ENCODE measurements at places on chromosomes 1 and 21.

- no peak for DNase-seq
Observed at GRCh38 chr1:174946031-174946430, 53.7 kb upstream of the CACYBP start.

DNA sequence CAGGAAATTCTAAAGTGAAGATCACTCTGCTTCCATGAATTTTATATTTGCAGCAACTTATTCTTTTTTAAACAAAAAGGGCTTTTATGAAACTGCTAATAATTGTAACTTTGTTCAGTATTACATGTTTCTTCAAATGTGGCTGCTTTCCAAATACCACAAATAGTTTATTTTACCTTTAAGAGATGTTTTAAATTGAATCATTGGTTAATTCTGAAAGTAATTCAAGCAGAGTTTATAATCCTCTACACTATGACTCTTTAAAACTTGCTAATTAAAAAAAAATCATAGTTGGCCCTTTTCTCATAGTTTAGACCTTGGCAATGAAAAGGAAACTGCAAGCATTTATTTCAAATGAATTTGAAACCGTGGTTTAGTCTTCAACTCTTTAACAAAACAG lies 59.6 kb downstream of the SDCCAG8 start:
- no peak for DNase-seq

- DNase-seq: no peak
Observed at GRCh38 chr1:103333141-103333540, 192.4 kb upstream of the RNPC3 start.

GRCh38 chr1:62358665-62359373 lies 39.6 kb upstream of the KANK4 start:
- no peak for DNase-seq

DNA sequence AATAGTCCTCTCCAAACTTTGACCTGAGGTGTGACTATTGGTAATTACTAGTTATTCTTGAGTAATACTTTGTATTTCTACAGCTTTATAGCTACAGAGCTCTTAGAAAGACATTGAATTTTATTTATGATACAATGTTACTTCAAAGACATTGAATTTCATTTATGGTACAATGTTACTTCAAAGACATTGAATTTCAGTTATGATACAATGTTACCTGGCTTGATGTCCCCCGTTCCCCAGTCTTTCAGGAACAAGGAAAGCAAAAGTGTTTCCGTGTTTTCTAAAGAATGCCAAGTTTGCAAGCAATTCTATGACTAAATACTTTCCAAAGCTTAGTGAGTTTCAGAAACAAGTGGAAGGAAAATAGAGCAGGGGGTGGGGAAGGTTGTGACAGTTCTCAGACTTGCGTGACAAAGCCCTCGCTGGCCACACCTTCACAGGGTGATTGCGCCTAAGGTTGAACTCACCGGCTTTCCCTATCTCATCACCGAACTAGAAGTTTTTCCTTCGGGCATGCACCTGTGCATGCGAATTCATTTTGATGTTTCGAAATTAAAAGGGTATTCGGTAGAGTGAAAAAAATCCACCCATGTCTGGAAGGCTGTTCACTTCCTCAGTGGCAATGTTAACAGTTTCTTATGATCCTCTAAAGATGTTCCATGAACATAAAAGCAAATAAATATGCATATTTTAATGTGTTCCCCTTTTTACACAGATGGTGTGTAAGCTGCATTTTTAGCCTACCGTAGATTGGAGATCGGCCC lies 909 bp upstream of the PAXBP1 start:
- no peak for DNase-seq

DNA sequence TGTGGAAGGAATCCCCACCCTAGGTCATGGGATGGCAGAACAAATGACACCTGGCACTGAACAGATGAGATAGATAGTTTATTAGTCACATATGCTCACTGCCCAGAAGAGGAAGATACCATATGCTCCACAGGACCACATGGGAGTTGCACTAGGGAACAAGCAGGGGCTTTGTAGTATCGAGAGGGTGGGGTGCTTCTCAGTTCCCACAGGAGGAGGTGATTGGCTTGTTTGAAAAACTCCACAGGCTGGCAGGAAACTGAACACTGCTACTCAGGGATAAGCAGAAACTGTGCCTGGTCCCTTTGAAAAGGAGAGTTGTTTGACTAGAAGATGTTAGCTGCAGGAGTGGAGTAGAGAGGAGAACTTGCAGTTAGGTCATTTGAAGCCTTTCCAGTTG lies 31.9 kb upstream of the RXRG start:
- DNase-seq: no peak

GRCh38 chr1:33111965-33112364 lies 31.0 kb downstream of the AZIN2 start:
- no peak for DNase-seq

- no peak for DNase-seq
Observed at GRCh38 chr1:164772635-164773034, 213.7 kb downstream of the PBX1 start.

GRCh38 chr1:151003180-151003579 lies 3.5 kb downstream of the MINDY1 start:
- DNase-seq: no peak

- no peak for DNase-seq
Observed at GRCh38 chr1:174964261-174964971, 35.3 kb upstream of the CACYBP start.

DNA sequence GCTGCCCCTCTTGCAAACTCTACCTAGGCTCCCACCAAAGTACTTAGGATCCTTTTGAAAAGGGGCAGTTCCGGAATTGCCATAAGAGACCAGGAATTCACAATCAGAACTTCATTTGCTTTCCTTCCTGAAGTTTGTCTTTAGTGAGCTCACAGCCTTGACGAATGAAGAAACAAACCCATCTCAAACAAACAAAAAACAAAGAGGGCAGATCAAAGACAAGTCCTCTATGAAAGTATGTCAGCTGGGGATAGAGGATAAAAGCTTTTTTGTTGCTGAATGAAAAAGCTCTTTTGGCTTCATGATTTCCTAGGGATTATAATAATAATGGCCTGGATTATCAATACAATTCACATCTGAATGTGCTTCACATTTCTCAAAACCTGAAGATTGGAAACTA lies 357.9 kb upstream of the DUSP10 start:
- DNase-seq: no peak

GRCh38 chr1:35115459-35116383 lies 36.5 kb downstream of the ZMYM1 start:
- no peak for DNase-seq

GRCh38 chr1:209628618-209629299 lies 23.5 kb downstream of the LAMB3 start:
- no peak for DNase-seq

GRCh38 chr1:89615676-89616598 lies 17.0 kb upstream of the LRRC8C start:
- DNase-seq: no peak

- DNase-seq: no peak
Observed at GRCh38 chr1:98698625-98699024, 37.1 kb downstream of the SNX7 start.

GRCh38 chr1:245946905-245947304 lies 560.2 kb downstream of the SMYD3 start:
- DNase-seq: no peak

GRCh38 chr1:94422115-94422820 lies 4.1 kb downstream of the ABCD3 start:
- no peak for DNase-seq

- DNase-seq: no peak
Observed at GRCh38 chr1:14693949-14694348, 95.5 kb downstream of the KAZN start.

GRCh38 chr1:96710708-96711477 lies 10.7 kb upstream of the PTBP2 start:
- DNase-seq: no peak

GRCh38 chr1:116165572-116165971 lies 54.4 kb downstream of the MAB21L3 start:
- no peak for DNase-seq

GRCh38 chr1:219113261-219113660 lies 60.4 kb upstream of the LYPLAL1 start:
- DNase-seq: no peak

DNA sequence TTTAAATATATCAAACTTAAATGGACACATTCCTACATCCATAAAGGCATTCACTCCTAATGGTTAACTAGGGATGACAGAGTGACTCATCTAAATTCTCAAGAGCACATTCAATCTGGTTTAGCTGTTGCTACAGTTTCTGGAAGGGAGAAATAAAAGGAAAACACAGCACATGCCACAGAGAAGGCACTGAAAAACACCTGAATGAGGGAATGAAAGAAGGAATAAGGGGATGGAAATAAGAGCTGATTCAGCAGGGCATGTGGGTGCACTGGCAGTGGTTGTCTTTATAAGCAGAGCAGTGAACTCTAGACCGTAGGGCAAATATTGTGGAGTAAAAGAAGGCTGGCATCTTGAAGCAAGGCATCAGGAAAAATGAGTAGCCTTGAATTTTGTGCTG lies 79.3 kb downstream of the LHX4 start:
- DNase-seq: no peak

DNA sequence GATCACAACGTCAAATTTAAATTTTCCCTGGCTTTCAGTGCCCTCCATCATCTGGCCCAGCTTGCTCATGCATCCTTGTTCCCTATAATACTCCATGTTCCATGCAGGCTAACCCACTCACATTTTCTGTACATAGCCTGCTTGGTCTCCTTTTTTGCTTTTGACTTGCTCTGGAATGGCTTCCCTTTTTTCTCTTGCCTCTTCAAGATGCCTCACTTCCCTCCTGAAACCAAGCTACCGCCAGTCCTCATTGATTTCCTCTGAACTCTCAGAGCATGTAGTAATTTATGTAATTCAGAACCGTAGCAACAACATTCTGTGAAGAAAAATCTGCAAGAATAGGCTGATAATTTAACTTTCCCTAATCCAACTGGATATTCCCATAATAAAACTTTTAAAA lies 10.3 kb downstream of the CAP1 start:
- DNase-seq: no peak

DNA sequence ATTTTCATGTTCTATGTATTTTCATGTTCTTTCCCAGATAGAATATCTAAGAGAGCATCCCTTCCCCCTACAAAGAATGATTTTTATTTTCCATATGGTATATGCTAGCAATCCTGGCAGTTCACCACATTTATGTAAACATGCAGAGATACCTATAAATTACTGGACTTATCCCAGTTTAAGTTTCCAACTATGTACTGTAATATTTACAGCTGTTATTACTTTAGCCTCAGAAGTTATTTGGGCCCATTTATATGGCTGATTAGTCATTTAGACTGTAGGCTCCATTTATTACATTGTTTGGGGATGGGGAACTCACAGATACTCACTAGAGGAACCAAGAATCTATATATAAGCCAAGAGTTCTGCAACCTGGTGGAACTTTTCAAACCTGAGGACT lies 84.8 kb upstream of the WARS2 start:
- no peak for DNase-seq
